ENCODE measurements at places on chromosomes 2 and 18. TPM values are rescaled to one million over a fixed set of nuclear protein-coding genes. Genes with fewer than 3 reads are reported as not detected.

The PKDCC gene
- total RNA-seq, result not detected

The CIB4 gene
- total RNA-seq, result not detected

The TRIB2 gene
- total RNA-seq, result 5.0 TPM

The VWA3B gene
- total RNA-seq, result not detected

The RAB17 gene
- 0.75 TPM for total RNA-seq

The APCDD1 gene
- 5.6 TPM for total RNA-seq

The ZSWIM2 gene
- not detected for total RNA-seq

The KLHL29 gene
- 6.4 TPM for total RNA-seq

The LYPD1 gene
- total RNA-seq, result not detected

The PAX8 gene
- 7.0 TPM for total RNA-seq

The CEBPZ gene
- 58.3 TPM for total RNA-seq

The COLEC11 gene
- total RNA-seq, result not detected

The PLCD4 gene
- total RNA-seq, result 4.0 TPM

The METTL4 gene
- total RNA-seq, result 10.9 TPM

The OTOS gene
- total RNA-seq, result not detected

The SH2D6 gene
- 0.25 TPM for total RNA-seq

The CDKL4 gene
- total RNA-seq, result not detected

The HAAO gene
- 0.48 TPM for total RNA-seq

The MDH1B gene
- total RNA-seq, result 0.48 TPM

The SULT1C3 gene
- total RNA-seq, result not detected

The TEX44 gene
- total RNA-seq, result not detected

The RNF152 gene
- 14.4 TPM for total RNA-seq

The PID1 gene
- 7.7 TPM for total RNA-seq

The CCDC178 gene
- not detected for total RNA-seq

The TTR gene
- not detected for total RNA-seq

The PHOSPHO2 gene
- total RNA-seq, result 1.2 TPM

The PCARE gene
- total RNA-seq, result not detected

The BCL2 gene
- 0.99 TPM for total RNA-seq

The KCNG3 gene
- not detected for total RNA-seq

The LCT gene
- not detected for total RNA-seq

The GKN2 gene
- not detected for total RNA-seq

The DLX2 gene
- 1.4 TPM for total RNA-seq

The HOXD13 gene
- not detected for total RNA-seq

The PSMD1 gene
- total RNA-seq, result 161 TPM

The REG3A gene
- not detected for total RNA-seq

The CAVIN2 gene
- 8.4 TPM for total RNA-seq

The LIPG gene
- total RNA-seq, result 76.3 TPM

All from foreskin keratinocyte (primary cell).